ENCODE measurements at places on chromosomes 1 and 21.

DNA sequence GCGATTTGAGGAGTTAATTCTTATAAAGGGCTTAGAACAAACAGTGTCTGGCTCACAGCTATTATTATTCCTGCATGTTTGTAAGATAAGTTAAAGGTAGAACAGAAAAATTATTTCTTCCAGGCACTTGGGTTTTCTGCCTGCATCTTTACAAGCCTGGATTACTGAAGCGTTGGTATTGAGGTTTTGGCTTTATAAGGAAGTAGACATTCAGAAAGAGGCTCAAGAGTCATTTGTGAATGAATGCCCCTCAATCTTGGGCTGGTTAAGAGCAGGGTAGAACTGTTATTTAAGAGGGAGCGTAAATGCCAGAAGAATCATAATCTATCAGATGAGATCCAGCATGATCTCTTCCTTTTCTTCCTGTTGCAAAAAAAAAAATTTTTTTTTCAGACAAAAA is 77.3 kb upstream of the ARID1A start:
- DNase-seq: peak; percentile 23

DNA sequence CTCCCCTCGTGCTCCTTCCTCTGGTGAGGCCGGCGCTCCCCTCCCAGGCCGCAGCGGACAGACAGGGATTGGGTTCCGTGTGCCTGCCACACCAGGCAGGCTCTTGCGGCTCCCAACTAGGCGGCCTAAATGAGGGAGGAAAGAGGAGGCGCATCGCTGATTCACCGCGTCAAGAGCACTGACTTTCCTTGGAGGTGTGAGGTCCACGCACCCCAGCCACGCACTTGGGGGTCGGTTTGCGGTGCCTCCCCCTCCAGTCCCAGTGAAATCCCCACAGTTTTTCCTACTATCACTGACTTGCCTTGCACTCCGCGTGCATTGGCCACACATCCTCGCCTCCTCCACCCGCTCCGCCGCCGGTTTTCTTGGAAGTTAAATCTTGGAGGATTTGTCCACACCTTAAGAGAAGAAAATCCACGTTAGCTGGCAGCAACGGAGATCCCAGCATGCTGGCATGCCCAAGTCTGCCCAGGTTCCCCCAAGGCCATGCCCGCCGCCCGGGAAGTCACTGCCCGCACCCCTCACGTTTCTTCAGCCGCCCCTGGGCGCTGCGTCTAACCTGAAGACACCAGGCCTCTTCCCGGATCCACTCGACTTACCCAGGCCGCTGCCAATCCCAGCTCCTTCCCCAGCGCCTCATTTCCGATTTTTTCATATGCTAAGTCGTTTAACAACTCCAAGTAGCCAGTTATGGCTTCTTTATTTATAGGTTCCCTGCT is 1.1 kb upstream of the FOXD3 start:
- DNase-seq: no peak

GRCh38 chr21:45883090-45883489 is 98.5 kb upstream of the COL6A1 start:
- no peak for DNase-seq

DNA sequence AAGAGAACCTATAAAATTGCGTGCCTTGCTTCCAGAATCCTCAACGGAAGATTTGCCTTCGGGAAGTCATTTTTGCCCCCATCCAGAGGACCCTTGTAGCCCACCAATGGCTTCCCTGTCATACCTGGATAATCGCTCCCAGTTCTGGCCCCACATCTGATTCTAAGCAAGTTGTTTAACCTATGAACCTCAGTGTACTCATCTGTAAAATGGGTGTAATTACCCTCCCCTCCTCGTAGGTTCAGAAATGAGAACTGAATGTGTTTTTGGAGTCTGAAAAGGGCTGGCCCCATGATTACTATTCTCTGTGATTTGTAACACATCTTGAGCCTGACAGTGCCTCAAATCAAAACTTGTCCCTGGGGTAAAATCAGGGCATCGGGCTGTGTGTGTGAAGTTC is 81.6 kb upstream of the TMEM51 start:
- no peak for DNase-seq

GRCh38 chr1:14915356-14916054 is 238.0 kb upstream of the TMEM51 start:
- DNase-seq: peak; percentile 60

DNA sequence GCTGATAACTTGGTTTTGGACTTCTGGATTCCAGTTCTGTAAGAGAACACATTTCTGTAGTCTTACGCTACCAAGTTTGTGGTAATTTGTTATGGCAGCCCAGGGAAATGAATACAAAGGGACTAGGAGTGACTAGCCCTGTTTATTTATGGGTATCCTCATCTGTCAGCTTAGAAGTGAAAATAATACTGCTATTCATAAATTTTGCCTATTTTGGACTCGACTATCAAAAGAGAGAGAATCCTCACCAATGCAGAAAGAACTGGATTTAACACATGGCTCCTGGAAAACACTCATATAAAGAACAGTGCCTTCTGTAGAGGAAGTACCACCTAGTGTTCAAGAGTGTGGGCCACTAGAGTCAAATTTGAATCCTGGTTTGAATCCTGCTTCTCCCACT is 22.6 kb downstream of the HSD11B1 start:
- no peak for DNase-seq

GRCh38 chr1:64505944-64506655 is 36.2 kb downstream of the CACHD1 start:
- peak; percentile 54 for DNase-seq

- DNase-seq: no peak
These were observed 33.1 kb upstream of the COL6A2 start for GRCh38 chr21:46064870-46065214.

DNA sequence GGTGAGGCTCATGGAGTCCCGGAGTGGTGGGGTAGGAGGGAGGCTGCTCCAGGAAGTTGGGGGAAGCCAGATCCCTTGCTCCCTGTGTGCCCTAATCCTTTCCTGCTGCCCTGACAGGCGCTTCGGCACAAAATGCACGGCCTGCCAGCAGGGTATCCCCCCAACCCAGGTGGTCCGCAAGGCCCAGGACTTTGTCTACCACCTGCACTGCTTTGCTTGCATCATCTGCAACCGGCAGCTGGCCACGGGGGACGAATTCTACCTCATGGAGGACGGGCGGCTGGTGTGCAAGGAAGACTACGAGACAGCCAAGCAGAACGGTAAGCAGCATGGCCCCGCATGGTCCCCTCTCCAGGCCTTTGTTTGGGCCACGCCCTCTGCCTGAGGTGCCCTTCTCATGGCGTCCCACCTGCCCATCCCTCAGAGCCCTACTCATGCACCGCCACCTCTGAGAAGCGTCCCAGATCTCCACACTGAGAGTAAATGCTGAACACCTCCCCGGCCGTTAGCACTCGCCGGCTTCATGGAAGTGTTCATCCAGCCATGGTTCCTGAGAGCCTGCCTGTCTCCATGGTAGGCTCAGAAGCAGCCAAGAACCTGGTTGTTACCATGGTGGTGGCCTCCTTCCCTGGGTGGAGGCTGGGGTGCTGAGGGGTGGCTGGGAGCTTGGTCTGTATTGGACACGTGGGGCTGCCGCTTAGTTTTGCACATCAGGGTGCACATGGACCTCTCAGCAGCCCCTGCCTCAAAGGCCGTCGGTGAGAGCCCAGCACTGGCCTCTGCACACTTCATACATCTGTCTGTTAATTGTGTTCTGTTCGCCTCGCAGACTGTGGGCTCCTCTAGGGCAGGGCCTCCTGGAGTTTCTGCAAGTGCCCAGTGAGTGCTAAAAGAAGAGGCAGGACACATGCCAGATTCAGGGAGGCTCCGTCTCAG is 36.5 kb downstream of the LHX4 start:
- DNase-seq: no peak

- no peak for DNase-seq
These were observed 25.6 kb upstream of the SCCPDH start for GRCh38 chr1:246698466-246699094.

- DNase-seq: no peak
These were observed 8.9 kb upstream of the PRMT2 start for GRCh38 chr21:46626536-46626935.

Measured in NCI-H2227 treated with DMSO at 0.1 percent for 48 hours (cell line).